ENCODE measurements at places on chromosomes 5 and 9.

DNA sequence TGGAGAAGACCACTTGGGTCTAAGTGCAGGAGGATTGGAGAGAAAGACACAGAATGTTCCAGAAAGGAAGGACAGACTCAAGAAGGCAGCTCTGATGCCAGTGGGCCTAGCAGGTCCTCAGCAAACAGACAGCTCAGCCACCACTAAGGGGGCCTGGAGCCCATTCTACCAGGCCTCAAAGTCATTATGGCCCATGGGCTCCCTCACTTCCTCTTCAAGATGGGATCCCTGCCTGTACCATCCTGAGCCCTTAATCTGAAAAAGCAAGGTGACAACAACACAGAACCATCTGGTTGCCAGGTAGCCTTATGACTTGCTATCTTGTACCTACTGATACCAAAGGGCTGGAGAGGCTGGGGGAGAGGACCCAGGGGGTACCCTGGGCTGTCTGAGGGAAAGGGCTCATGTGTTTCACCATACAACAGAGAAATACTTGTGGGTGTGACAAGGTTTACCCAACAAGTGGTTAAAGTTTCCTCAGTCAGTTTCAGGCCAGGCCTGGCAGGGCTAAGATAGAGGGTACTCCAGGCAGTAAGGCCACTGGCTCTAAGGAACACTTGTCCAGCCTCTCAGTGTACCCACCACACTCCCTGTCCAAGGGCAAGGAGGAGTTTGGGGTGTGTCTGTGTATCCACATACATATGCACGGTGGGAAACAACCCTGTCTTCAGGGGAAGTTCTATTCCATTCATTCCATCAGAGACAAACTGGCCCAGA is 30.7 kb downstream of the TCF7 start:
- DNase-seq = no peak

GRCh38 chr5:164013077-164013670 is 507.8 kb downstream of the MAT2B start:
- peak; percentile 79 for DNase-seq

DNA sequence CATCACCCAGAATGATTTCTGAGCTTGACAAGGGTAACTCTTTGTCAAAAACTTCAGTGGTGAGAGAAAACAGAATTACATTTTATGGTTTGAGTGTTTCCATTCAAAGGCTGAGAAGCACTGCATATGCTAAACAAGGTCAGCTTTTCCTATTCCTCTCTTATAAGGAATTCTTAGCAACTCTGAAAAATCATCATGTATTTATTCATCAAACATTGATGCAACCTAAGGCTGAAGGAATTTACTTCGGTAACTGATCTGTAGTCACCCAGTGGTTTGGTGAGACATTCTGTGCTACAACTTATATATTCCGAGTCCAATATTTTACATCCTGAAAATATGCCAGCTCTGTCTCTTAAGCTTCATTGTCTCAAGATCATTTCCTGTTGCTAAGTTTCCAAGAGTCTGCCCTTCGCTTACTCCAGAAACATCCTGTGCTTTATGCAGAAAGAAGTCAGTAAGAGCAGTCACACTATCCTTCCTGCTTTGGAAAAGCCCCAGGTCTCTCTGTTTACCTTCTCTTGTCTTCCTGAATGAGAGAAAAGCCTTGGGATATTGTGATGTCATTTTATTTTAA is 176.6 kb upstream of the TBCA start:
- DNase-seq = no peak

- DNase-seq = no peak
Observed at GRCh38 chr9:131635892-131636291, 90.6 kb downstream of the PRRT1B start.

- DNase-seq = no peak
Observed at GRCh38 chr5:22662391-22662790, 190.8 kb downstream of the CDH12 start.

DNA sequence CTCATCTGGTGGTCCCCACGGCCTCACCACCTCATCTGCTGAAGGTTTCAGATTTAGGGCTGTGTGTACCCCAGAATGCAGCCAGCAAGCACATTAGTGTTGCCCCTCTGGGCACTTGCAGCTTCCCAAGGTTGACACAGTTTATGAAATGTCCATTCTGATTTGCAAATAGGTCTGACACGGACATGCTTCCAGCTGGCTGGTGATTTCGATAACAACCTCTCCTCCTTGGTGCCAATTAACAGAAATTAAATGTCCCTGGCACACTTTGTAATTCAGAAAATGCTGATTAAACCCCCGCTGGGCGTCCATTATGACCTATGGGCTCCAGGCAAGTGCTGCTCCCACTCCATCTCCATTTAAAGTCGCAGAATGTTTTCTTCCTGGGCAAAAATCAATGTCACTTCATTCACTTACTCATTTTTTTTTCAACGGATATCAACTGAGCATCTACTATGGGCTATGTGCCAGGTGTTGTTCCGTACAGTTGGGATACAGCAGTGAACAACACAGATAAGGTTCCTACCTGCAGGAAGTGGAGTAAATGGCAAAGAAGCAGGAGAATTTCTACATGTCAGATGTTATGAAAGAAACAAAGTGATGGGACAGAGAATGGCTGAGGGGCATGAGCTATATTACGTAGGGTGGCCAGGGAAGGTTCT is 32.0 kb downstream of the PLAC8L1 start:
- no peak for DNase-seq

GRCh38 chr9:137742698-137743097 is 123.9 kb downstream of the EHMT1 start:
- DNase-seq = no peak

GRCh38 chr5:172692451-172692850 is 51.4 kb downstream of the NEURL1B start:
- DNase-seq = no peak
